ENCODE measurements at places on chromosomes 5 and 9. TPM values are rescaled to one million over a fixed set of nuclear protein-coding genes. Genes with fewer than 3 reads are reported as not detected.

DNA sequence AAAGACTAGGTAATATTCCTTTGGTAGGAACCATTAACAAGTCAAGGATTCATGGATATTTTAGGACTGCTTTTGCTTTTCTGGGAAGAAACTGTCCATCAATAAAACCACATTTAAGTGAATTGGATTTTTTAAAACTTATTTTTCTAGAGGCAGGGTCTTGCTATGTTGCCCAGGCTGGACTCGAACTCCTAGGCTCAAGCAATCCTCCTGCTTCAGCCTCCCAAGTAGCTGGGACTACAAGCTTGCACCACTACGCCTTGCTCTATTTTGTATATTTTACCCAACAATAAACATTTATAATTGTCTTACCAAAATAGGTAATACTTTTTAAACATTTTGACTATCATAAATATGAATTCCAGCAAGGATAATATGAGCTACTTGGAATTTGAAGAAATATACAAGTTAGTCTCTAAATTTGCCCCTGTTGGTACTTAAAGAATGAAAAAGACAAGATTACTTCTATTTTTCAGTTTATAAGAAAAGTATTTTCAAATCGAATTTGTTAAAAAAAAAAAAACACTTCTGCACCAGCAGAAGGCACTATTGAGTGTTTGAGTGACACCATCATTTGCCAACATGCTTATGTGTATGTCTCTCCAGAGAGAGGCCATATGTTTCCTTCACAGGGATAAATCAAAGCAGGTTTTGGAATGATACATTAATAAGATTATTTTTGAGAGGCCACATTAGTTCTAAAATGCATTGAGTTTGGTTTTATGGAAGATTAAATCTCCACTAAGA lies 60.0 kb upstream of the CARTPT start:
- no peak overlapping the region for H3K27ac ChIP-seq
- peaks cover 27% of the 10 kb centered on the region for H3K36me3 ChIP-seq
- H3K4me1 ChIP-seq: no peaks in the 10 kb centered on the region

GRCh38 chr5:45521067-45521466 lies 175.1 kb downstream of the HCN1 start:
- no peaks in the 10 kb centered on the region for H3K36me3 ChIP-seq
- no peak for DNase-seq
- no peaks in the 10 kb centered on the region for H3K4me1 ChIP-seq
- no peak overlapping the region for H3K27ac ChIP-seq
- no peaks in the 10 kb centered on the region for H3K27me3 ChIP-seq
- no peak overlapping the region for H3K4me3 ChIP-seq

COL5A1 gene
- 31.4 TPM for total RNA-seq

DNA sequence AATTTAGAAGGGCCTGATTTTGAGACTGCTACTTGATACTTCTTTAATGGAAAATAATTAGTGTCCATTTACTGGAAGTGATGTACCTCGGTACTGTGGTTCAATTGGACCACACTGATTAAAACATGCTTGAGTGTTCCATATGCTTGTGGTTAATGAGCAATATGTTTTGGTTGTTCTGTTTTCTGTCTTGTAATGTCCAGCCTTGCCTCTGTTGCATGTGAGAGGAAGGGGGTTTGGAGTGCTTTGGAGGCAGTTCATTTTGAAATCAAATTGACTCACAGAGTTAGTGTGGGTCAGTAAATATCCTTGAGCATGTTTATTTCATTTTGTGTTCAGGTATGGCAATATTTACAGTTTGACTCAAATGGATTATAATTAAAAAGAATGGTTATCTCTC lies 334.4 kb downstream of the ARHGEF28 start:
- no peaks in the 10 kb centered on the region for H3K4me1 ChIP-seq
- H3K36me3 ChIP-seq: no peaks in the 10 kb centered on the region
- no peaks in the 10 kb centered on the region for H3K27me3 ChIP-seq
- DNase-seq: no peak
- no peak overlapping the region for H3K27ac ChIP-seq

- no peak overlapping the region for H3K4me3 ChIP-seq
- no peaks in the 10 kb centered on the region for H3K36me3 ChIP-seq
- H3K4me1 ChIP-seq: no peaks in the 10 kb centered on the region
- no peak for DNase-seq
- no peaks in the 10 kb centered on the region for H3K27me3 ChIP-seq
- H3K27ac ChIP-seq: no peak overlapping the region
Observed at GRCh38 chr5:116068028-116068632, 16.7 kb upstream of the COMMD10 start.

GRCh38 chr5:39941416-39941815 lies 516.6 kb upstream of the DAB2 start:
- H3K4me3 ChIP-seq: no peak overlapping the region
- H3K4me1 ChIP-seq: no peaks in the 10 kb centered on the region
- H3K27me3 ChIP-seq: no peaks in the 10 kb centered on the region
- no peaks in the 10 kb centered on the region for H3K36me3 ChIP-seq

GRCh38 chr9:96080364-96080763 lies 204.9 kb downstream of the ERCC6L2 start:
- H3K36me3 ChIP-seq: no peaks in the 10 kb centered on the region
- no peak overlapping the region for H3K4me3 ChIP-seq
- peak; percentile 37 for DNase-seq
- H3K27ac ChIP-seq: no peak overlapping the region

DNA sequence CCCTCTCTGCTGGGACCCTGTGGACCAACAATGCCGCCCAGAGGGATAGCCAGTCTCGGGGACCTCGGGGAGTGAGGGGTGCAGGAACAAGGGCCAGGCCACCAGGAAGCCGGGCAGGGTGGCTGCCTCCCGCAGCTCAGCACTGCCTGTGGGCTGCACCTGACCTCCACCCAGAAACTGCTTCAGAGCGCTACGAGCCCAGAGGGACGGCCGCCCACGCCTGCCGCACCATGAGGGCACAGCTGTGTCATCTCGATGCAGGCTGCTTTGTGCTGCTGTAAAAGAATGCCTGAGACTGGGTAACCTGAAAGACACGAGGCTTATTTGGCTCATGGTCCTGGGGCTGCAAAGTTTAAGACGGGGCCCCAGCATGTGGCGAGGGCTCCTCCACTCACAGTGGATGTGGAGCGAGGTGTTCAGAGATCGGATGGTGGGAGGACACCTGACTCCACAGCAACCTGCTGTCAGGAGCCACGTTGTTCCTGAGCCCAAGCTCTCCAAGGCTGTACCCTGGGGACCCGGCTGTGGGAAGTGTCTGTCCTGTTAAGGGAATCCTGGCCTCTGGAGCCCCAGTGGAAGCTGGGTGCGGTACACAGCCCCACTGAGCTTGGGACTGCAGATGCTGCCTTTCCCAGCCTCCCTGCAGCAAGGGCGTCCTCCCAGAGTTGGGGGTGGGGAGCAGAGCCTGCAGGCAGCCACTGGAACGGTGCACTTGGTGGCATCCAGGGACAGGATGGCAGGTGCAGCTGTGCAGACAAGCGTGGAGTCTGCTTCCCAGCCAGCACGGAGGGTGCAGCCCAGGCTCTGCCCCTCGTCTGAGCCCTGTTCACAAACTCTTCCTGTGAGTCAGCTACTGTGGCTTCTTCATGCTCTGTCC lies 11.8 kb upstream of the ZDHHC11 start:
- no peaks in the 10 kb centered on the region for H3K27me3 ChIP-seq
- H3K36me3 ChIP-seq: peaks cover 57% of the 10 kb centered on the region
- no peak for DNase-seq

- no peaks in the 10 kb centered on the region for H3K27me3 ChIP-seq
- no peaks in the 10 kb centered on the region for H3K36me3 ChIP-seq
- peaks cover 13% of the 10 kb centered on the region for H3K4me1 ChIP-seq
- no peak overlapping the region for H3K27ac ChIP-seq
- H3K4me3 ChIP-seq: no peak overlapping the region
Observed at GRCh38 chr9:7794196-7794595, 5.4 kb downstream of the DMAC1 start.

DNA sequence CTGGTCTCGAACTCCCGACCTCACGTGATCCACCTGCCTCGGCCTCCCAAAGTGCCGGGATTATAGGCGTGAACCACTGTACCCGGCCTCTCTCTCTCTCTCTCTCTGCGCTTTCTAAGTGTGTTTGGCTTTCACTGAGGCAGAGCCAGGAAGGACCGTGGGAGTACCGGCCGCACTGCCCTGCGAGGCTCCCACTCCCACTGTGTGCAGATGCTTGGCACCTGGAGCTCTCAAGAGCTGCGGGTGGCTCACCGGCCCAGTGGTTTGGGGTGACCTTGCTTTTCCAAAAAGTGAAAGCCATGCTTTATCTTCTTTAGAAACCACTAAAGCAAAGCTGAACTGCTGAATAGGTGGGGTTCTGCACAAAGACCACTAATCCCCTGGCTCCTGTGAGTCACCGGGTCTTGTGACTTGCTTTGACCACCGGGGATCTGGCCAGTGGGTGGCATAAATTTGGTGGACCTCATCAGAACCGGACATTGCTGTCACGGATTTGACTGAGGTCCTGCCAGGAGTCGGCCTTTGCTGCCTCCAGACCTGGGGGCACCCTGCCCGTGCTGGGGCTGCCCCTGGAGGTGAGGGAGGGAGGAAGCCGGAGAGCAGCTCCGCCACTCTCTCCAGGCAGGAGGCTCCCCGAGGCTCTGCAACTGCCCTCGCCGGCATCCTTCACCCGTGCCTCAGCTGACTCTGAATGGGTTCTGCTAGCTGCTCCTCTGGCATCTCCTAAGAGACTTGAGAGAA lies 228.9 kb downstream of the FANCC start:
- H3K27ac ChIP-seq: peak overlapping the region; percentile 41
- H3K4me3 ChIP-seq: no peak overlapping the region
- peaks cover 40% of the 10 kb centered on the region for H3K4me1 ChIP-seq
- no peaks in the 10 kb centered on the region for H3K27me3 ChIP-seq
- H3K36me3 ChIP-seq: peaks cover 22% of the 10 kb centered on the region

DNA sequence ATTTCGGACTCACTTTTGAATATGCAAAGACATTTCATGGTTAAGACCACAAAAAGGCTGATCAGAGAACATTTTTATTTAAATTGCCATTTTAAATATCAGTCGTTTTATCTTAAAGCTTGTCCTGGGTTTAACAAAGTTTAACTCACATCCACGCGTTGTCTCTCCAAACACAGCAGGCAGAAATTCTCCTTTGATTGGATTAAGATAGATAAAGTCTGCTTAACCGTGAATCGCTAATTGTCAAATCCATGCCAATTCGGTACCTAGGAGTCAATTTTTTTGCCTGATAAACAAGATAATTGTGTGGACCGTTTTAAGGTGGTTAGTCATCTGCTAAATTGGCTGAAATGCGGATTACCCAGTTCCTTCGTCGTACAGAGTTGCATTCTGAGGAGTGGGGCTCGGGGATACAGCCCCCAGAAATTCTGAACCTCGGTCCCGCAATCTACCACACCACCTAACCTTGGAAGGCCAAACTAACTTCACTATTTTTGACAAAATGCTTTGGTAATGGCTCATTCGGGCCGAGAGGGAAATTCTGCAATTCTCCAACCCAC lies 665 bp upstream of the BTF3 start:
- no peak for DNase-seq
- peak overlapping the region; percentile 94 for H3K4me3 ChIP-seq
- no peaks in the 10 kb centered on the region for H3K27me3 ChIP-seq
- H3K4me1 ChIP-seq: peaks cover 20% of the 10 kb centered on the region
- peak overlapping the region; percentile 96 for H3K27ac ChIP-seq
- H3K36me3 ChIP-seq: peaks cover 22% of the 10 kb centered on the region

- H3K36me3 ChIP-seq: no peaks in the 10 kb centered on the region
- no peak overlapping the region for H3K4me3 ChIP-seq
- H3K27ac ChIP-seq: no peak overlapping the region
- H3K27me3 ChIP-seq: no peaks in the 10 kb centered on the region
- DNase-seq: no peak
Observed at GRCh38 chr9:130522233-130522808, 57.1 kb upstream of the FUBP3 start.

PCDHB2 gene
- total RNA-seq: 5.2 TPM

- DNase-seq: no peak
- H3K27ac ChIP-seq: no peak overlapping the region
- no peaks in the 10 kb centered on the region for H3K27me3 ChIP-seq
- H3K36me3 ChIP-seq: no peaks in the 10 kb centered on the region
- no peak overlapping the region for H3K4me3 ChIP-seq
Observed at GRCh38 chr5:160605266-160605665, 183.6 kb downstream of the PTTG1 start.

PCDHB9 gene
- 2.8 TPM for total RNA-seq

GRCh38 chr5:168910874-168911273 lies 331.7 kb upstream of the PANK3 start:
- H3K27ac ChIP-seq: no peak overlapping the region
- H3K27me3 ChIP-seq: no peaks in the 10 kb centered on the region
- H3K4me3 ChIP-seq: no peak overlapping the region
- no peak for DNase-seq
- H3K36me3 ChIP-seq: no peaks in the 10 kb centered on the region

AK8 gene
- total RNA-seq: 1.6 TPM

CCDC192 gene
- not detected for total RNA-seq

IL13 gene
- total RNA-seq: not detected

DNA sequence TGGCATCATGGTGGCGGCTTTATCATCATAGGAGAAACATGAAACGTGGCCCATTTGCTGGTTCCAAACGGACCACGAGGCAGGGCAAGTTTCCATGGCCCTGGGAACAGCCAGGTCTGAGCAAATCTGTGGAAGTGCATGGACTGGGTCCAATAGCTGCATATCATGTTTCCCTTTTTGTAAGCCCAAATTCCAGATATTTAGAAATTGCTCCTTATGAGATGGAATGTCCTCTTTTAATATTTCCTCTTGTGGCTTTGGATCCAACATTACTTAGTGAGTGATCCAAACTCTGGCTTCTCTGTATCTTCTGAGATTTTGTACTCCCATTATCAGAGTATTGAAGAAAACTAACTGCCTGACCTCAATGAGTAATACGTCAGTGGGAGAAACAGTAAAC lies 79.8 kb upstream of the FBXL7 start:
- no peaks in the 10 kb centered on the region for H3K27me3 ChIP-seq
- H3K36me3 ChIP-seq: no peaks in the 10 kb centered on the region
- no peaks in the 10 kb centered on the region for H3K4me1 ChIP-seq

DNA sequence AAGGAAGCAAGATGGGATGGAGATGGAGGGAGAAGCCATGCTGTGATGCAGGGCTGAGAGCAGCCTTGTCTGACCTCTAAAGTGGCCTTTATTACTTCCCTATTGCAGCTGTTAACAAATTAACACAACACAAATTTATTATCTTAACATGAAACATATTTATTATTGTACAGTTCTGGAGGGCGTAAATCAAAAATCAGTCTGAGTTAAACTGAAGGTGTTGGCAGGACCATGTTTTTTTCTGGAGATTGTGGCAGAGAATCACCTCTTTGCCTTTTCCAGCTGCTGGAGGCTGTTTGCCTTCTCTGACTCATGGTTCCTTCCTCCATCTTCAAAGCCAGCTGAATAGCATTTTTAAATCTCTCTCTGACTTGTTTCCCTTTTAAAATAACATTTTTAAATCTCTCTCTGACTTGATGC lies 7.2 kb upstream of the MCC start:
- DNase-seq: no peak
- no peak overlapping the region for H3K27ac ChIP-seq
- no peaks in the 10 kb centered on the region for H3K36me3 ChIP-seq
- H3K27me3 ChIP-seq: no peaks in the 10 kb centered on the region
- H3K4me1 ChIP-seq: no peaks in the 10 kb centered on the region
- H3K4me3 ChIP-seq: no peak overlapping the region

GRCh38 chr9:76153902-76154629 lies 240.2 kb downstream of the RFK start:
- no peaks in the 10 kb centered on the region for H3K4me1 ChIP-seq
- H3K27me3 ChIP-seq: no peaks in the 10 kb centered on the region
- no peak overlapping the region for H3K4me3 ChIP-seq

GRCh38 chr5:119049824-119050449 lies 20.9 kb upstream of the DMXL1 start:
- no peaks in the 10 kb centered on the region for H3K27me3 ChIP-seq
- no peaks in the 10 kb centered on the region for H3K4me1 ChIP-seq
- DNase-seq: no peak
- H3K27ac ChIP-seq: no peak overlapping the region

GRCh38 chr5:80962630-80963520 lies 2.7 kb downstream of the RASGRF2 start:
- no peak overlapping the region for H3K4me3 ChIP-seq
- DNase-seq: no peak
- H3K27ac ChIP-seq: no peak overlapping the region
- H3K27me3 ChIP-seq: no peaks in the 10 kb centered on the region
